AG10803 (cell line): ENCODE measurements at places on chromosomes 4 and X.
A peak's percentile ranks its signal among the peaks of the same experiment; 100 is the strongest.

DNA sequence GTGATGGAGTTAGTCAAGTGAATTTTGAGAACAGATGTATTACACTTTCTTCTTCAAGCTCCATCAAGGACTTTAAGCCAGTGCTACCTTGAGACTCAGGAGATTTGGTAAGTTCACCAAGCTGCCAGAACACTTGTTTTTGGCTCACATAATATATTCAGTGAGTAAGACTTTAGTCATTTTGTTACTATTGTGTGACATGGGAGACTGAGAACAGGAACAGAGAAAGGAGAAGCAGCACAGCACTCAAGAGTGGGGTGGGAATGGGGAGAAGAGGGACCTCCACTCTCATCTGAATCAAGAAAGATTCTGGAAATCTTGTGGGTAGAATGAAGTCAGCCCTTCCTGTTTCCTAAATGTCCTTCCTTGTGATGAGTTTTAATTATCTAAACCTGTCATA is 87.3 kb upstream of the TET2 start:
- DNase-seq = no peak

GRCh38 chr4:111986095-111986494 is 159.2 kb upstream of the FAM241A start:
- DNase-seq = no peak

GRCh38 chr4:122003335-122003734 is 51.5 kb upstream of the TRPC3 start:
- DNase-seq = peak; percentile 21

- no peak for DNase-seq
These were observed 60.6 kb downstream of the NOCT start for GRCh38 chr4:139076016-139076744.

DNA sequence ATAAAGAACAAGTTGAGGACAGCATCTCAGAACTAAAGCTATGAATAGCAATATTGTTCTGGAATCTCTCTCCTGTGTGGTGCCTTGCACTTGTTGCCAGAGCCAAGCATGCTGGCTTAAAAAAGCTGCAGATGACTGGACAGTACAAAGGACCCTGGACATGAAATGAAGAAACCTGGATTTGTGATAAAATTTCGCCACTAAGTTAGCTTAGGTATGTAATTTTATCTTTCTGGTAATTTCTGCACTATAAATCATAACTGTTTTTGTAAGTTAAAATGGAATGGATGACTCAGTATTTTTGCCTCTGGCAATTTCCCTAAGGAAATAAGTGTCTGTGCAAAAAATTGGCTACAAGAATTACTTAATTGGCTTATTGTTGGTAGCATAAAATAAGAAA is 317.2 kb downstream of the CAMK2D start:
- DNase-seq = peak; percentile 70

GRCh38 chr4:95676190-95676589 is 127.4 kb upstream of the UNC5C start:
- no peak for DNase-seq

DNA sequence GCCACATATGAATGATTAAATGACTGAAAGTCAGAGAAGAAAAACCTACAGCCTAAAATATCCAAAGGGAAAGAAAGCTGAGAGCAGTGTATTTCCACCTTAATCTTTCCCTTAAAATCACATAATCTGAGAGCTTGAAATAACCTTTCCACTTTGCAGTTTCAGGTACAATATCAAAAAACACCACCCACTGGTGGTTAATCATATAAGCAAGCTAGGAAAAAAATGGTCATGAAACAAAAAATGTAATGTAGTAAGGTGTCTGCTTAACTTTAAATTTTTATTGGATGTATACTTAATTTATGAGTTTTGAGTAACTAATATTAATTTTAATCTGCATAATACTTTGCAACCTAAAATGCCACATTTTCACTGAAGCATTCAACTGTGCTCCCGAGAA is 3.2 kb downstream of the PRDM5 start:
- DNase-seq = no peak

- DNase-seq = no peak
These were observed 7.1 kb downstream of the GPRIN3 start for GRCh38 chr4:89300499-89300898.

- no peak for DNase-seq
These were observed 489.7 kb upstream of the GNPDA2 start for GRCh38 chr4:45215976-45216542.

DNA sequence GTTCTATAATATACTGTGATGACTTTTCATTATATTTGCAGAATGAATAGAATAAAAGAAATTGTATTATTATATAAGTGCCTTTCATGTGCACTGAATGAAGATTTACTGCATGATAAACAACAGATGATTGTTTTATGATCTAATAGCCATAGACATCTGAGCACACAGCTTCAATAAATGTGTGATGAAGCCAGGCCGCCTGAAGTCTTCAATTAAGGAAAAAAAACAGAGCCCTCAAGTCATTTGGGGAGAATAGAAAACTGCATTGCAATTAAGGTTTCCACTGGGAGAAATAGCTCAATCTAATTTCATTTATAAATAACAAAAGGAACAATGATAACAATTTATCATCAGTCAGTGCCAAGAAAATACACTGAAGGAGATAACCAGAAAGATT is 955.2 kb downstream of the FSTL5 start:
- DNase-seq = no peak

GRCh38 chrX:13894888-13895565 is 78.1 kb upstream of the GPM6B start:
- DNase-seq = peak; percentile 11

GRCh38 chr4:119130365-119131065 is 5.1 kb upstream of the MYOZ2 start:
- DNase-seq = peak; percentile 83

GRCh38 chr4:187289371-187289770 is 565.7 kb upstream of the FAT1 start:
- peak; percentile 55 for DNase-seq

DNA sequence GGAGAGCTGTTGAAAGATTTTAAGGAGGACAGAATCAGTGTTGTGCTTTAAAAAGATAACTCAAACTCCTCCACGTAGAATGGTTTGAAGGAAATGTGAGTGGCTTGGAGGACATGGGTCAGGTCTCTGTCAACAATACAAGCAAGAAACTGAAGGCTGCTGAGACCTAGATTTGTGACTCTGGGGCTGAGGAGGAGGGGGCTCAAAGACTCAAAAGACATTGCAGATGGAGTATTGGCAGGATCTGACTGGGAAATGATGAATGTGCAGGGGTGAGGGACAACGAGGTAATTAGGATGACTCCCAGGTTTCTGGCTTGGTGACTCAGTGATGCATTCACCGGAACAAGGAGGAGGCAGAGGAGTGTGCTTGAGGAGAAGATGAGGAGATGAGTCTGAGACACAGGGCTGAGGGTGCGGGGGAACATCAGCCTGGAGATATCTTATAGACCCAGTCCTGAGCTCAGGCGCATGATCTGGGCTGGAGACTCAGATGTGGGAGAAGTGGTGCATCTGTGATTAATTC is 3.3 kb upstream of the RPS4X start:
- no peak for DNase-seq

GRCh38 chr4:56118055-56118454 is 169.3 kb downstream of the CEP135 start:
- no peak for DNase-seq

GRCh38 chr4:1084394-1084793 is 29.0 kb downstream of the RNF212 start:
- no peak for DNase-seq

GRCh38 chr4:84224522-84224921 is 274.6 kb downstream of the NKX6-1 start:
- no peak for DNase-seq

GRCh38 chr4:120158046-120158445 is 91.4 kb upstream of the MAD2L1 start:
- DNase-seq = no peak

DNA sequence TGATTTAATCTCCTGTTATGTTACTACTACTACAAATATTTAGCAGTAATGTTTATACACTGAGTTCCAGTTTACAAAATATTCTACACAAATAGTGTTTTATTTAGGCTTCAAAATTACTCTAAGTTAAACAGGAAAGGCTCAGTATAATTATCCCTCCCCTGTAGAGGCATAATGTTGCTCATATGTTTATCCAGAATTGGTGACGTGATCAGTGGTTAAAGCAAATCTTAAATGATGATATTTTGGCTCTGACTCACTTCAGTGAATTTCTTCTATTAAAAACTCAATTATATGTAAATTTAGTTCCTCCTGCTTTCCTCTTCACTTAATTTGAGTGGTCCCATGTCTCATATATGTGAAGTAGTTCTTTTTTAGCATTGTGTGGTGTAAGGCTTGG is 438.5 kb downstream of the ADGRL3 start:
- DNase-seq = no peak

- DNase-seq = peak; percentile 87
These were observed 21.5 kb downstream of the SLC9A7 start for GRCh38 chrX:46737462-46737861.

- peak; percentile 53 for DNase-seq
These were observed 199.3 kb upstream of the FAT4 start for GRCh38 chr4:125115476-125115875.

- no peak for DNase-seq
These were observed 136.4 kb downstream of the AMELX start for GRCh38 chrX:11429538-11430085.

DNA sequence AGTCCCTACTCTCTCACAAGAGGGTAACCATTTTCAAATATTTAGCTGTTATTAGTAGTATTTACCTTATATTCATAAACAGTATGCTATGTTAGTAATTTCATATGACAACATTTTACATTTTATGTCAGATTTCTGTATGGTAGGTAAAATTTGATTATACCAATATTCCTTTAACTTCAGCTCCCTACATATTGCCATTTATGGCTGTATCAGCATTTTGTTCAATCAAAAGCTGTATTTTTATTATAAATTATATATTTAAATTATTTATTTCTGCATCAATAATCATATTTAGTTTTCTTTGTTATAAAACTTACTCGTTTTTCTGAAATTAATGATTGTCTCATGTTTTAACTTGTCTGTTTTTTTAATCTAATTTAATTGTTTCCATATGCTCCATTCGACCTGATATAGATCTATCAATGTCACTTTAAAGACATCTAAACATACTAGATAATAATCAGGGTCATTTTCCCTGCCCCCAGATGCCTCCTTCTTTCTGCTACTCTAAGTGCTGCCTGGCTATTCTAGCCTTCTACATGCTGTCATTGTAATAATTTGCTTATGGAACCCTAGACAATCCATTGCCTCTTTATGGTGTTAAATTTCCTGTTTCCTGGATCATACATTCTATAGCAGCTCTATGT is 1976.7 kb upstream of the ADGRL3 start:
- DNase-seq = no peak

- DNase-seq = no peak
These were observed 679.3 kb downstream of the FAT4 start for GRCh38 chr4:125994024-125994423.

DNA sequence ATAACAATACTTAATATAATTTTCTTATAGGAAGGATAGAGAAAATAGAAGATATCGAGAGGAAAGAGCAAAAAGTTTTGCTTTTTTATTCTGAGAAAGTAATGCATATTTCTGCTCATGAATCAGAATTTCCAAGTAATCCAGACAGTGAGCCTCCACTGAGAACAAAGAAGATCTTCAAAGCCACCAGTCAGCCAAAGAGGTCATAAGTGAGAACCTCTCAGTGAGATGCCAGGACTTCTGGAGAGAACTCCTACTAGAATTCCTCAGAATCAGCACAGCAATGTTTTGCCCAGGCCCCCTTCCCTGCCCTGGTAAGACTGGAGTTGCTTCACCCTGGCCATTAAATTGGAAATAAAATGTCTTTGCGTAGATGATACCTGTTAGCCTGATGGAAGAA is 254.4 kb upstream of the FAT4 start:
- no peak for DNase-seq
